Dermis microvascular lymphatic vessel endothelial cell (primary cell): ENCODE measurements at places on chromosomes 1 and 21. TPM values are rescaled to one million over a fixed set of nuclear protein-coding genes. Genes with fewer than 3 reads are reported as not detected.
A peak's percentile ranks its signal among the peaks of the same experiment; 100 is the strongest.

The OR2L8 gene
- not detected in 2 replicates for total RNA-seq

The LCK gene
- under 0.01 TPM in 2 replicates for total RNA-seq

The AGL gene
- total RNA-seq = 6.8 and 7.0 TPM in 2 replicates

The HEYL gene
- 0.13 TPM in 1 of 2 replicates, not detected in the other for total RNA-seq

The HNRNPCL2 gene
- not detected in 2 replicates for total RNA-seq

The MXRA8 gene
- 0.25 TPM in 1 of 2 replicates, not detected in the other for total RNA-seq

The PGLYRP3 gene
- not detected in 2 replicates for total RNA-seq

- no peak for DNase-seq
Measured at GRCh38 chr1:219159946-219160645, 13.6 kb upstream of the LYPLAL1 start.

DNA sequence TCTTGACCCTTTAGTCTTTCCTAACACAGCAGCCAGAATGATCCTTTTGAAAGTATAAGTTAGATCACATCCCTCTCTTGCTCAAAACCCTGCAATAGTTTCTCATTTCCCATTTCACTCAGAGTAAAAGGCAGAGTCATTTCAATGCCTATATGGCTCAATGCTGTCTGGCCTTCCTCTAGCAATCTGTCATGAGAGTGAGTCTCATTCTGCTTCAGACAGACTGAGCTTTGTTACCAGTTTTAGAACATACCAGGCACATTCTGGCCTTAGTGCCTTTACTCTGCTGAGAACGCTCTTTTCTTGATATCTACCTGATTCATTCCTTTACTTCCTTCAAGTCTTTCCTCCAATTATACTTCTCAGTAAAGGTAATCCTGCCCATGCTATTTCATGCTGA lies 372.8 kb upstream of the PKN2 start:
- DNase-seq = no peak

DNA sequence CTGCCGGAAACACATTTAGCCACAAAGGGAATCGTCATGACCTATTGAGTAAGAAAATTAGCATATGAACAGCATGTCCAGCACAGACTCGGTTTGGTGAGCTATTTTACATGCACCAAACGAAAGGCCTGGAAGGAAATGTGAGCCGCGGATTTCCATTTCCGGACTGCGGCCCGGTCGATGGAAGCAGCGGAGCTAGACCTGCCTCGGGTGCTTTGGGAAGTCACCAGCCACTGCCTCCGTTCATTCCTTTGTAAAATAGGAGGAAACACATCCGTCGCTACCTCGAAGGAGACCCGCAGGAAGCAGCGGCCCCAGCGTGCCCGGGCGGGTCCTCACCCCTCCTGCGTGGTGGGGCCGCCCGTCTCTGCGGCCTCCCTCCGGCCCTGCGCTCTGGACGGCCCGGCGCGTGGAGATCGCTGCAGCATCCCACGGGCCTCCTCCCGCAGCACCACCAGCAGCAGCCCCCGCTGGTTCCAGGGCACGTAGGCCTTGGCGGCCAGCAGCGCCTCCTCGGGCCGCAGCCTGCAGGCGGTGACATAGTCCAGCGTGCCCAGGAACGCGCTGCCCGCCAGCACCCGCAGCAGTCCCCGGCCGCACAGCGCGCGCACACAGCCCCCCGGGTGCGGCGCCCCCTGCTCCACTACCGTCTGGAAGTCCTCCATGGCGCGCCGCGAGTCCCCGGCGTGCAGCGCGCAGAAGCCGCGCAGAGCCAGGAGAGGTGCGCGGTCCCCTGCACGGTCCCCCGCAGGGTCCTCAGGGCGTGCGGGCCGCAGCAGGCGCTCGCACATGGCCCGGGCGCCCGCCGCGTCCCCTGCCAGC lies 12.1 kb downstream of the TTC34 start:
- no peak for DNase-seq

DNA sequence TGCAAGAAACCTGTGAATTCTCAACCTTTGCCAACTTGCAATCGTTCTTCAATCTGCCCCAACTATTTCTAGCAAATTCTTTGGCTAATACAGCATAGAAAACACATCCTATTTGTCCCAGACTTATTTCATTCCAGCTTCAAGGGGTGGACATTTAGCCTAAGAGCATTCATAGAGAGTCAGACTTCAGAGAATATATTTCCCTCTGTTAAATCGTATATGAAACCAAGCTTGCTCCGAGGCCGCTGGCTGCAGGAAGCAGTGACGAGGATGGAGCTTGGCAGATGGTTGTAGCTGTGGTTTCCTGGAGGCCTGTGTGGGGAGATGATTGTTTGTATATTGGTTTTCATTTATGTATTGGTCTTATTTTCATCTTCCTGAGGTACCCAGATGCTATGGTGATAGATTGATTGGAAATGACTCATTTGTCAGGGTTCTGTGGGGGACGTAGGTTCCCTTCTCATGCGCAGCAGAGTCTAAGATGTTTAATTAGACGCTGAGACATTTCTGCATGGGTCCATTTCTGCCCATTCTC lies 26.1 kb downstream of the MAN1C1 start:
- peak; percentile 79 for DNase-seq

- DNase-seq = no peak
Measured at GRCh38 chr1:50973875-50974617, 4.0 kb downstream of the CDKN2C start.

- DNase-seq = no peak
Measured at GRCh38 chr1:220550811-220551399, 23.0 kb downstream of the MARK1 start.

GRCh38 chr1:53769780-53770179 lies 30.8 kb upstream of the GLIS1 start:
- no peak for DNase-seq

GRCh38 chr1:163725551-163725950 lies 403.8 kb downstream of the NUF2 start:
- DNase-seq = no peak

- no peak for DNase-seq
Measured at GRCh38 chr1:156177919-156178654, 15.8 kb upstream of the SLC25A44 start.

DNA sequence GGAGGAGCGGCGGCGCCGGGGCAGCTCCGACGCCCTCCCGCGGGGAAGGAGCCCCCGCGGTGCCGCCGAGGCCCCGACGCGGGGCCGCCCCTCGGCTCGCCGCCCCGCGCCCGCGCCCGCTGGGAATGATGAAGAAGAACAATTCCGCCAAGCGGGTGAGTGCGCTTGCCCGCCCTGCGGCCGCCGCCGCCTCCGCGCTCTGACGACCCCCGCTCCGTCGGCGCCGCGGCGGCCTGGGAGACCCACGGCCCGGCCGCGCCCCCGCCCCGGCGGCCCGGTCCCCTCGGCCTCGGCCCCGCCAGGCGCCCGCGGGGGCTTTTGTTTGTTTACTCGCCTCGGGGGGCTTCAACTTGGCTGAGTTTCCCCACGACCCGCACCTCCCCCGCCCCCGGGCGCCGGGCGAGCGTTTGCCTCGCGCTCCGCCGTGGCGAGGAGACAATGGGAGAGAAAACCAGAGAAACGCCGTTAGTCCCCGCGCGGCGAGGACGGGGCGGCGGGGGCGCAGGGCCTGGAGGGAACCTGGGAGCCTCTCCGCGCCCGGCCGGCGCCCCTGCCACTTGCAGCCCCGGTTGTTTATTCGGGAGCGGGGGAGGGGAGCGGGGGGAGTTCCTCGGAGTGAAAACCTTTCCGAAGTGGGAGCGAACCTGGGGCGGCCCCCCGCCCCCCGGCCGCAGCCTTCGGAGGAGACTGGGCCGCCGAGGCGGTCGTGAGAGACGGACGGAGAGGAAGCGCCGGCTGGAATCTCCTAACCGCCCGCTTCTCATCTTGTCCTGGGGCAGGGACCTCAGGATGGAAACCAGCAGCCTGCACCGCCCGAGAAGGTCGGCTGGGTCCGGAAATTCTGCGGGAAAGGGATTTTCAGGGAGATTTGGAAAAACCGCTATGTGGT lies 661 bp downstream of the PLEKHO1 start:
- peak; percentile 28 for DNase-seq

DNA sequence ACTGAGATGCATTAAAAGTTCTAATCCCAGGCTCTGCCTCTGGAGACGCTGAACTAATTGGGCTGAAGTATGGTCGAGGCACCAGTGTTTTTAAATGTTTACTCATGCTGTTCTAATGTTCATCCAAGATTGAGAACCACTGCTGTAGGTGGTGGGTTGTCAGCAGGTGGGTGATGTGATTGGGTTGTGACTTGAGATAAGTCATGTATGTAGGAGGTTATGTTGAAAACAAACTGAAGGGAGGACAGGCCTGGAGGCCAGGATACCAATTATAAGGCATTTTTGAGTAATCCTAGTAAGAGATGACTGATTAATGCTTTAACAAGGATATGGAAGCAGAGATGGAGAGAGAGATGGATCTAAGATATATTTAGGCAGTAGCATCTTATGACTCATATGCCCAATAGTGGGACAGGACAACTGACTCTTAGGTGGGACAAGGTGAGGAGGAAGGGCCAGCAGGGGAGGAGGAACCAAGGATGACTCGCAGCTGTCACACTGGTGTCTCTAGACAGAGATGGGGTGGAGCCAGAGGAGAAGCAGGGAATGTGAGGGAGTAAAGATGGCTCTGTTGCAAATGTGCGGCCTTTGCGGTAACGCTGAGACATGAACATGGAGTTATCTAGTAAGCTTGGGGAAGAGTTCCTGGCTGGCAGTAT lies 29.3 kb downstream of the RAB4A start:
- no peak for DNase-seq

DNA sequence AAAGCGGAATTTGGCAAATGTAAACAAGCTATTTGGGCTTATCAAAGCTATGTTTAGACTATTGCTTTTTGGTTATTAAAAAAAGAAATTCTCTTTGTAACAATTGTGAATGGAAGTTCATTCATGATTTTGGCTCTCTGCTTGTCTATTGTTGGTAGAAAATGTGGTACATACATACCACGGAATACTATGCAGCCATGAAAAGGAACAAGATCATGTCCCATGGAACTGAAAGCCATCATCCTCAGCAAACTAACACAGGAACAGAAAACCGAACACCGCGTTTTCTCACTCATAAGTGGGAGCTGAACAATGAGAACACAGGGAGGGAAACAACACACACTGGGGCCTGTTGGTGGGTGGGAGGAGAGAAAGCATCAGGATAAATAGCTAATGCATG lies 465.4 kb downstream of the SETD4 start:
- DNase-seq = no peak

DNA sequence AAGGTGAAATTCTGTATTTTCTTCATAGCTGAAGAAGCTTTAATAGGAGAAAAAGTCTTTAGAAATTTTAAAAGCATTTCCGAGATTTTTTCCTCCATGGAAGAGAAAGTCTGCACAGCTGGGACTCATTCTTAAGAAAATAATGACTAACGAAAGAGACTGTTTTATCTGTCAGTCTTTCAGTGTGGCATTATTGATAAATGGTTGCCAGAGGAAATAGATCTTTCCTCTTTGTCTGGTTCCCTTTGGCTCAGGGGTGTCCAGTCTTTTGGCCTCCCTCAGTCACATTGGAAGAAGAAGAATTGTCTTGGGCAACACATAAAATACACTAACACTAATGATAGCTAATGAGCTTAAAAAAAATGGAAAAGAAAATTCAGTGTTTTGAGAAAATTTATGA lies 49.9 kb downstream of the KDM1A start:
- DNase-seq = no peak

- no peak for DNase-seq
Measured at GRCh38 chr1:86913399-86913895, 479 bp downstream of the SELENOF start.

- no peak for DNase-seq
Measured at GRCh38 chr1:234316937-234317336, 56.3 kb upstream of the COA6 start.

GRCh38 chr1:51417496-51418383 lies 87.4 kb upstream of the TTC39A start:
- no peak for DNase-seq

- no peak for DNase-seq
Measured at GRCh38 chr1:64482720-64483119, 12.8 kb downstream of the CACHD1 start.

DNA sequence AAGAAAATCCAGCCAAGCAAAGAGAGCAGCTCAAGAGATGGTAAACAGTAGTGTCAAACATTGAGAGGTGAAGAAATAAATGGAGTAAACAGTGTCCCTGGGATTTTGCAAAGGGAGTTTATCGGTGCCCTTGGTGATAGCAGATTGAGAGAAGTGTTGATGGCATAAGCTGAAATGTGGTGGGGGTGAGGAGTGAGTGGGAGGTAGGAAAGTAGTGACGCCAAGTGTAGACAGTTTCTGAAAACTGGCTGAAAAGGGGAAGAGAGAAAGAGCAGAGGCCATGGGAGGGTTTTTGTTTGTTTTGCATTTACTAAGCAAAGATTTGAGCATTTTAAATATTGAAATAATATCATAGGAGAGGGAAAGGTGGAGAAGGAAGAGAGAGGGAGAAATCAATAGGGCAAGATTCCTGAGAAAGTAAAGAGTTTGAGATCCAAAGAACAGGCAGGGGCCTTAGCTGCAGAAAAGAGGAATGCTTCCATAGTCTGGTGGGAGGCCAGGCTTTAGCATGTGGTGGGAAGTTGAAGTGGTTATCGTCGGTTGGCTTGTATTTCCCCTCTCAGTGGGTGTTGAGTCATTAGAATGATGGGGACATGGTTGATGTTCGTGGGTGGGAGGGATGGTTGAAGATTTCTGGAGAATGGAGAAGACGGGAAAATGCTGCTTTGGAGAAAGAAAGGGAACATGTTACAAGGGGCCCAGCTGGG lies 26.8 kb upstream of the RASAL2 start:
- DNase-seq = no peak

DNA sequence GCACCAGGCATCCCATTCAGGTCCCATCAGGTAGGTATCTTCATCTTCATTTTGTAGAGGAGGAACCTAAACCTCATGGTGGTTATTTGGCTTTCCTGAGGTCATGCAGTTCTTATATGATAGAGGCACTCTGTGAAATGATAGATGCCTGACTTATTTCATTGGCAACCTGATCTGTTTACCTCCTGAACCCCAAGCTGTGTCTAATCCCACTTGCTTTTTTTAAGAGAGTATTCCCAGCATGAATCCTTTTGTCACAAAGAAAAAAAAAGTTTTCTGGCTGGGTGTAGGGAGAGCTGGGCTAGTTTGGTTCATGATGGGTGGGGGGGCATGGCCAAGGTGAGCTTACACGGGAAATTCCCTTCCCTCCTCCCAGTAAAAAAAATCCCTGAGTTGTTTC lies 154.2 kb downstream of the TENT5C start:
- DNase-seq = no peak
